ENCODE measurements at places on chromosomes 11 and 22. TPM values are rescaled to one million over a fixed set of nuclear protein-coding genes. Genes with fewer than 3 reads are reported as not detected.

GRCh38 chr11:126810776-126811175 lies 189.8 kb downstream of the KIRREL3 start:
- DNase-seq: no peak

The HOATZ gene
- polyA plus RNA-seq: 0.04 TPM

DNA sequence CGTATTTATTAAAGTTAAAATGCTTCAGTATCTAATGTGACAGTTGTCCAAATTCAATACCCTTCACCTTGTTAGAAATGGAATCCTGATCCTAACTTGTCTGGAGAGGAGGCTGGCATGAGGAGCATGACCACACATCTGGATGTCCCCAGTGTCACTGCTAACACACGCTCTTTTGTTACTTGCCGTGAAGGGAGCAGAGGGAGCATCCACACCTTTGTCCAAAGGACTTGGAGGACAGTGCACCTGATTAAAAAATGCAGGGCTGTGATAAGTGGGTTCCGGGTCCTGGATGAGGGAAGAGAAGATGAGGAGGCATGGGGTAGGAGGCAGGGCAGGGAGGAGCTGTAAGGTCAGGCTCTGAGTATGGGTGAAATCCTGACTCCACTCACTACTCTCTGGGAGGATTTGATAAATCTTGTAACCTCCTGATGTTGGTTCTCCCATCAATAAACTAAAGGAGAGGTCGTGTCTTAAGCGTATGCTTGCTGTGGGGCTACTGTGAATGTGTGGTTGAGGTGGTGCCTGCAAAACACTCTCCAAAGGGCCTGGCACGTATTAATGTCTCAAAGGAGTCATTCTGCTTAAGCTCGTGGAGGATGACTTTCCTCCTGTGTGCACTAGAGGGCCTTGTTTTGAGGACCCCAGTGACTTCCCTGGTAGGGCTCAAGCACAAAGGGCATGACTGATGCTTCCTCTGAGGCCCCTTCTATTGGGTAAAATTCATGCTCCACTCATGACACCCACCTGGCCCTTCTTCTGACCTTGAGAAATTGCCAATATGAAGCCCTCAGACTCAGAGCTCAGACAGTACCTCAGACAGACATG lies 16.8 kb upstream of the IGLL5 start:
- DNase-seq: no peak

The CCDC157 gene
- polyA plus RNA-seq: 1.1 TPM

The LPXN gene
- 4.2 TPM for polyA plus RNA-seq

DNA sequence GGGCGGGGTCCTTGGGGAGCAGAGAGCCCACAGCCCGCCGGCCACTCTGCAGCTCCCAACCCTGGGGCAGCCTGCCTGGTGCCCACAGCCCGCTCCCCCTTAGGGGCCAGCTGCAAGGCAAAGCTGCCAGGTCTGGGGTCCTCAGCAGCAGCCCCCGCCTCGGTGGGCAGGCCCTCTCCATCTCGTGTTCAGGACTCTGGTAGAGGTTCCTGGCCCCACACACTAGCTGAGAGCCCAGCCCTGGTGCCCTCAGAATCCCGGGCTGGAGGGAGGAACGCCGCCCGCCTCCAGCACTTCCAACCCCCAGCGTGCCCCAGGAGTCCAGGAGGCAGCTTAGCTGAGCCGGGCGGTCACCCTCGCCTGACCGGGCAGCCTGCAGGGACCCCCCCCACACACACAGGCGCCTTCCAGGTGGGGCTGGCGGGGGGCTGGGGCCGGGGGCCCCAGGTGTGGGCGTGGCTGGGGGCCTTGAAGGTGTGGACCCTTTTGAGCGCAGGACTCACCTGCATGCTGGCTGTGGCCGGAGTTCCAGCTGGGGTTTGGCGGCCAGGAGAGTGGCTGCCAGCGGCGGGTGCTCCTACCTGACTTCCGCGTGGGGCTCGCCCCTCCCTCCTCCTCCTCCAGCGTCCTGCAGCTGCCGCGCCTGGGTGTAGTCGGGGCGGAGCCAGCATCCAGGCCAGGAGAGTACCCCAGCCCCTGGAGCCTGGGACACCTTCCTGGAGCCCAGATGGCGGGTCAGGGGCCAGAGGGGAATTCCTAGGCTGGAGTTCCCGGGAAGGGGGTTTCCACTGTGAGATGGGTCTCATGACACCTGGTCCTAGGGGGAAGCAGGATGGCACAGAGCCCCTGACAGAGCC lies at the start of gene ANO9:
ANO9 (minus strand) TSS at position 594 of the 857 bp plus-strand sequence; CDS start at position 509, 85 bp downstream.
- DNase-seq: no peak

DNA sequence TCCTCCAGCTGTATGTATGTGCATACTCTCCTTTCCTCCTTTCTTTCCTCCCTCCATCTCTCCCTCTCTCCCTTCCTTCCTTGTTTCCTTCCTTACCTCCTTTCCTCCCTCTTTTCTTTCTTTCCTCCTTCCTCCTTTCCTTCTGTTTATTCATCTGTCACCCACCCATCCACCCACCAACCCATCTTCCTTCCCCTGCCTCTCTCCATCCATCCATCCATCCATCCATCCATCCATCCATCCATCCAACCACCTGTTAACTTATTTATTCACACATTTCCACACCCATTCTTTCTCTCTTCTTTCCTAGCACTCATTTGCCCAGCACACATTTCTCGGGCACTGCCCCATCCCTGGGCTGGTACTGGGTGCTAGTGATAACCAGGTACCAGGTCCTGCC lies 443.9 kb downstream of the MIAT start:
- no peak for DNase-seq

The DERL3 gene
- 0.86 TPM for polyA plus RNA-seq

DNA sequence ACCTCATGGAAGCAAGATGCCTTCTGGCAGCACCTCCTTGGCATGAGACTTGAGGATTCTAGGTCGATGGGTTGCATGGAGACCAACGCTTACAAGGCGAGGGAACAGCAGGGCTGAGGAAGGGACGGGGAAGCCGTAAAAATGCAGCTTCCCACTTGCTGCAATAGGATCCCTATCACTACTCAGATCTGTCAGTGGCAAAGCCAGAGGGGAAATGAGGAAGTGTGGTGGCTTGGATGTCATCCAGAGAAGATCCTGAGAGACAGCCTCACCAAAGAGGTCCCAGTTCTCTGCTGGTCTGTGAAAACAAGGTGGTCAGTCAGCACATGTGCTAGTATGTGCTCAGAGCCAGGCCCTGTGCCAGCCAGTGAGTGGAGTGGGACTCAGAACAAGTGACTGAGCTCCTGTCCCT lies 22.2 kb downstream of the CYB5R2 start:
- no peak for DNase-seq

The ART1 gene
- polyA plus RNA-seq: 8.4 TPM

GRCh38 chr22:36197065-36197440 lies 4.6 kb downstream of the APOL4 start:
- peak; percentile 69 for DNase-seq

DNA sequence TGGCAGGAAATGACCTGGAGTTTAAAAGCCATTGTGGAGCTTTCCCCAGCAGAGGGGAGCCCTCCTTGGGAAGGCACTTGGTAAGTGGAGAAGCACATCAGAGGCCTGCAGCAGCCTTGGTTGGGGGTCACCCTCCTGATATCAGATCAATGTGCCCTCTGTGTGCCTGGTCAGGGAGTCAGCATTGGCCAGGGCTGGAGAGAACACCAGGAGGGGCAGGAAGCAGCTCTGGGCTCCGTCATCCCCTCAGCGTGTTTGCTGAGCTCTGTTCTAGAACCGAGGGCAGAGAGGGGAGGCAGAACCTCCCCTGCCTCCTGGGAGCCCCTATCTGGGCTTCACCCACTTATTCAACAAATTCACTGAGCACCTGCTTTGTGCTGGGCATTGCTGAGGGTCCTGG lies 846.0 kb downstream of the TBC1D22A start:
- no peak for DNase-seq

GRCh38 chr11:36241497-36241896 lies 47.7 kb downstream of the COMMD9 start:
- DNase-seq: no peak

- DNase-seq: no peak
These were observed 593.5 kb downstream of the TBC1D22A start for GRCh38 chr22:47355776-47356510.

GRCh38 chr11:36149538-36150242 lies 139.5 kb downstream of the COMMD9 start:
- DNase-seq: no peak

DNA sequence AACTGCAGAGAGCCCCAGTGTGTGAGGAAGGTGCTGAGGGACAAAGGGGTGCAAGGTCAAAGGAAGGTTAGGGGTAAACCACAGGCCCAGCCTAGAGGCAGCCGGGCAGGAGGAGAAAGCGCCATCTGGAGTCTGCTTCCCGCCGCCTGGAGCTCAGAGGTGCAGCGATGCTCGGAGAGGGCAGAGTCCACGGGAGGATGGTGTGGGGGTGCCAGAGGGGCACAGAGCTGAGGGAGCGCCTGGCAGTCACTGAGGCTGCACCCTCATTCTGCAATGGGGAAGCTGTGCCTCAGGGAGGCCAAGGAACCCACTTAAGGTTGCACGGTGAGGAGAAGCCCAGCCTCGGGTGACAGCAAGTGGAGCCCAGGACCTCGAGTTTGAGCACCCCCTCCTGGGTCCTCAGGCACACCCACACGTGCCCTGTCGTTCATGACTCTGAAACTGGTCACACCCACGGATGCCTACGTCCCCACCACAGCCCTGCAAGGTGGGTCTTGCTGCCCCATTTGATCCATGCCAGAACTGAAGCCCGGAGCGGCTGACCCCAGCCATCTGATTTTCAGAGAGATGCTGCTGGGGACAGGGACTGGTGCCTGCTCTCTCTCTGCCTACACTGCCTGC lies 1.6 kb downstream of the IL2RB start:
- DNase-seq: no peak

GRCh38 chr11:56160217-56160616 lies at the start of gene OR8K5:
Gene OR8K5 (minus strand): TSS chr11:56160317. CDS start chr11:56160317, 0 bp downstream.
- DNase-seq: no peak

DNA sequence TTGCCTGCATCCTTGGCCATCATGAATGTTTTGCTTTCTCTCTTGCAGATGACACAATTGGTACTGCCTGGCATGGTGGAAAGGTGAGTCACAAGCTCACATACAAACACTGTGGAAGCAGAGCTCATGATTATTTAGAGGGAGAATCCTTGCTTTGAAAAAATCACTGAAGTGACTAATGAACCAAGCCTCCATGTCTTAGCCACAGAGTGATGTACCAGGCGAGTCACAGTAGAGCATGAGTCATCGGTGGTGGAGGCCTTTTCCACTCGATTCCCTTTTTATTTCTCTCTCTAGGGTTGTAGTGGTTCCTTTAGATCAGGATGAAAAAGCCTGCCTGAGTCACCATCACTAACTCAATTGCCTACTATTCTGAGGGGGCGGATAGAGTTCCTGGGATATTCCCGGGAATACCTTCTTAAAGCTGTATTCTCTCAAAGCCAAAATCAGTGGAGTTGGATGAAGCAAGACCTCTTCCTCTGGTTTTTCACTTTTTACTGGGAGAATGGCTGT lies 49.6 kb upstream of the ALKBH3 start:
- DNase-seq: no peak

GRCh38 chr22:41915035-41915785 lies at the start of gene SHISA8:
Gene SHISA8 (minus strand): TSS chr22:41915074. CDS start chr22:41914667, 407 bp downstream.
- DNase-seq: peak; percentile 44

The CHST1 gene
- polyA plus RNA-seq: 12.1 TPM

- DNase-seq: no peak
These were observed 2.3 kb upstream of the RHOD start for GRCh38 chr11:67054346-67054835.

The PATE4 gene
- polyA plus RNA-seq: not detected

GRCh38 chr11:111617286-111617685 lies 15.0 kb downstream of the SIK2 start:
- DNase-seq: no peak

GRCh38 chr11:121154486-121155314 lies 53.7 kb downstream of the TECTA start:
- no peak for DNase-seq

- no peak for DNase-seq
These were observed 470.5 kb downstream of the MIAT start for GRCh38 chr22:27127911-27128310.

The ST14 gene
- 0.59 TPM for polyA plus RNA-seq

The GLYATL1 gene
- 1.5 TPM for polyA plus RNA-seq

- DNase-seq: no peak
These were observed 119.1 kb upstream of the CD82 start for GRCh38 chr11:44446366-44446762.

- no peak for DNase-seq
These were observed 12.9 kb upstream of the EHD1 start for GRCh38 chr11:64891215-64891848.

DNA sequence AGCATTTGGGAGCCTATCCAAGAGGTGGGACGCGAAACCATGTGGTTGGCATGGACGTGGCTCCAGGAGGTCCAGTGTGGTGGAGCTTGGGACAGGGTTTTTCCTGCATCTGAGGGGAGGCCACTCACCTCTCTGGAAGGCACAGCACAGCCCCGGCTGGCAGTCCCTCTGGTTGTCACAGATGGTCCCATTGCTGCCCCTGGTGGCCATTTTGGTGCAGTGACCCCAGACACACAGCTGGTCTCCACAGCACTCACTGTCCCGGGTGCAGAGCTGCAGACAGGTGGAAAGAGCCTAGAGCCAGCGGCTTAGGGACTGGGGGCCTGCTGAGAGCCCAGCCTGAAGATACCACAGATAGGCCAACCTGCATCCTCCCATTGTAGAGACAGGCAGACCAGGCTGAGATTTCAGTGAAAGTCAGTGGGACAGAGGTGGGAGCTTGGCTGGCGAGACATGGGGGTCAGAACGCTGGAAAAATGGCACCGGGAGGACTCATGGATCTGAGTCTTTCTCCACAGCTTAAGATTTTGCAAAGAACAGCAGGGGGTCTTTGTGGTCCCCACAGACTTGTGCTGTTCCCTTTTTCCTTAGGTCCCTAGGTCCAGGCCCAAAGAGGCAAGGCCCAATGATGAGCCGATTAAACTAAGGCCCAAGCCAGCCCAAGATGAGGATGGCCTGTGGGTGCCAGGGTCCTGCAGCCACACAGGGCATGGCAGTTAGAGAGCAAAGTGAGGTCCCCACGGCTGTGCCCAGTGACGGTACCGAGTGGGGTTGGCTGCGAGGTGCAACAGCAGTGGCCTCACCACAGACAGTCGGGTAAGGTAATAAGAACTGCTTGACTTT lies 41.4 kb downstream of the DKK3 start:
- DNase-seq: no peak

The TMEM126A gene
- polyA plus RNA-seq: 31.2 TPM

- no peak for DNase-seq
These were observed 2.1 kb downstream of the LGALS1 start for GRCh38 chr22:37677493-37677974.

- no peak for DNase-seq
These were observed 13.5 kb upstream of the TMA7B start for GRCh38 chr22:39946503-39947219.

DNA sequence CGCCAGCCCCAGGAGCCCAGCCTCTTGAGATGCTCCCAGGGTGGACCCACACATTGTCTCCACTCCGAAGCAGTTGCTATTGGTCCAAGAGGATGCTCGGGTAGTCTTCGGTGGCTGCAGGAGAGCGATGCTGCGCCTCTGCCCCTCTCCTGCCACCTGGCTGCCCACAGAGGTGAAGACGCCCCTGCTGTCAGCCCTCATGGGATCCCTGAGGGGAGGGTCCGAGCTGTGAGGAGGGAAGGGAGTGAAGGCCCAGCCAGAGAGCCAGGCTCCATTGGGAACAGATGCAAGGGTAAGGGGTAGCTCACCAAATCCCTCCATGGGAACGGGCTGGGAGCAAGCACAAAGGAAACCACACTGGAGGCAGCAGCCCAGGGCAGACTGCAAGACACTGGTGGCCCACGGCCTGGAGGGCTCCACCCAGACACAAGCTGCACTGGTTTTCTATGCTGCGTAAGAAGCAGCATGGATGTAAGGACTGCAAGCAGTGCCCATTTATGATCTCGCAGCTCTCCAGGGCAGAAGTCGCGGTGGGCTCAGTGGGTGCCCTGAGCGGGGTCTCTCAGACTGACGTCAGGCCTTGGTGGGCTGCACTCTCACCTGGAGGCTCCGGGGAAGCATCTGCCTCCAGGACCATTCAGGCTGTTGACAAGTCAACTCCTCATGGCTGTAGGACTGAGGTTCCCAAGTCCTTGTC lies 15.7 kb downstream of the TSPAN32 start:
- no peak for DNase-seq

All from muscle of arm (tissue), 14 donors.